Aorta (tissue), 5 donors: ENCODE measurements at places on chromosomes 2 and 18. TPM values are rescaled to one million over a fixed set of nuclear protein-coding genes. Genes with fewer than 3 reads are reported as not detected.

GRCh38 chr2:213862407-213863076 is 548.3 kb upstream of the VWC2L start:
- no peaks in the 10 kb centered on the region for H3K36me3 ChIP-seq
- no peak overlapping the region for H3K4me3 ChIP-seq
- no peak overlapping the region for H3K27ac ChIP-seq
- H3K4me1 ChIP-seq = no peaks in the 10 kb centered on the region
- H3K27me3 ChIP-seq = no peaks in the 10 kb centered on the region

DNA sequence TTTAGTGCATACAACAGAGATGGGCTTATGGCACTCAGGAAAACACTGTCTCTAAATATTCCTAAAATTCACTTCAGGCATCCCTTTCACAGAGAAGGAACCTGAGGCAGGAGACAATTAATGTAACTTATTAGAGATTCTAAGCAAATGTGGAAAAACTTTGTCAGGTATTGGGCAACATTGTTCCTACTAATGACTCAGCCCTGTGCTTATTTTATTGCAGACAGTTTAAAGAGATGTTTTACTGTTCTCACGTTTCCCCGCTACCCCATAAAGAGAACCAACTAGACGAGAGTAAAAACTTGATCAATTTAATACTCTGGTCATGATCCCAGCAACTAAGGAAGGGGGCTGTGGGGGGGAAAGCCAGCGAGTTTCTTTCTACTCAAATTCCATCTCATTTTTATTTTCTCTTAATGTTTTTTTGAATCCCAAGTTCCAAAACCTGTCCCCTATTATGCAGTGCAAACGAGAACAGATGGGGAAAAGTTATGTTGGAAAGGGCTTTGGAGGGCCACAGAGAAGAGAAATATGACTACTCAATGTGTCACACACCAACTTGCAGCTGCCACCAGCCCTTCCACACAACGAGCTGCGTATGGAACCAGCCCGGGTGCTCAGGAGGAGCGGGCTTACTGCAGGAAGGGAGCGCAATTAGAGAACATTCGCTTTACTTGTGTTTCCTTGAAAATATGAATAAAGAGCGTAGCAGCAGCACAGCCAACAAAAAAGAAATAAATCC is 18.7 kb upstream of the ACVR1 start:
- H3K4me1 ChIP-seq = no peaks in the 10 kb centered on the region
- DNase-seq = no peak
- H3K4me3 ChIP-seq = no peak overlapping the region
- no peak overlapping the region for H3K27ac ChIP-seq
- H3K36me3 ChIP-seq = no peaks in the 10 kb centered on the region

The G6PC2 gene
- not detected for total RNA-seq

- no peak overlapping the region for H3K4me3 ChIP-seq
- no peak overlapping the region for H3K27ac ChIP-seq
- peaks cover 4% of the 10 kb centered on the region for H3K4me1 ChIP-seq
- H3K27me3 ChIP-seq = no peaks in the 10 kb centered on the region
- DNase-seq = no peak
Measured at GRCh38 chr2:96407919-96408550, 72.5 kb downstream of the NCAPH start.

DNA sequence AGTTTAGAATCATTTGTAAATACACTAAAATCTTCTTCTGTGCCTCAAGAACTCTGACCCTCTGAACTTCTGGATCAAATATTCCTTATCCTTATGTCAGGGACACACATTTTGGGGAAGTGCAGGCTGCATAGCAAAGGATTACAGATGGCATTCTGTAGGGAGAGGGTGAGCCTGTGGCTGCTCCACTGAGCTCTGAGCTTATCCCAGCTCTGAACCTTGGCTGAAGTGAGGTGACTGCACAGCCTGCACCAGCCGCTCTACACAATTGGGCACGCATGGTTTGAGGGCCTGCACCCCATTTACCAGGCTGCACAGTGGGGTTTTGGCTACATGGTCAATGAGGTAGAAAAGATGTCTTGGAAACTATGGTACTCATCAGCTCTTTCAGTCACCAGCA is 251.6 kb downstream of the GALR1 start:
- no peak overlapping the region for H3K27ac ChIP-seq
- no peak for DNase-seq
- H3K36me3 ChIP-seq = no peaks in the 10 kb centered on the region
- H3K4me3 ChIP-seq = no peak overlapping the region
- no peaks in the 10 kb centered on the region for H3K4me1 ChIP-seq

DNA sequence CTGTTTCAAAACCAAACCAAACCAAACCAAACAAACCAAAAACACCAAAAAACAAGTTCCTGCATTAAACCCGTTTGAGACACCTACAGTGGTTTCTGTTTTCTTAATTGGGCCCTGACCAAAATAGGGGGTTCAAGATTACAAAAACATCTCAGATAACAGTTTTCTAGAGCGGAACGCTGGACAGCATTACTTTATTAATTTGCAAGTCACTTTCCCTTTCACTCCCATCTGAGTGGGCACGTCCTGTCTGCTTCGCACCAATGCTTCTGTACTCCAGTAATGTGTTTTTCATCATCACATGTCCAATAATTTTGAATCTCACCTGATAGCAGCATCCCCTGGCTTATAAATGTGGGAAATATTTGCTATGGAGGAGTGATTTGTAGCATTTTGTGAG is 11.7 kb upstream of the MYO1B start:
- H3K4me3 ChIP-seq = no peak overlapping the region
- no peaks in the 10 kb centered on the region for H3K36me3 ChIP-seq
- peaks cover 3% of the 10 kb centered on the region for H3K4me1 ChIP-seq
- no peaks in the 10 kb centered on the region for H3K27me3 ChIP-seq

DNA sequence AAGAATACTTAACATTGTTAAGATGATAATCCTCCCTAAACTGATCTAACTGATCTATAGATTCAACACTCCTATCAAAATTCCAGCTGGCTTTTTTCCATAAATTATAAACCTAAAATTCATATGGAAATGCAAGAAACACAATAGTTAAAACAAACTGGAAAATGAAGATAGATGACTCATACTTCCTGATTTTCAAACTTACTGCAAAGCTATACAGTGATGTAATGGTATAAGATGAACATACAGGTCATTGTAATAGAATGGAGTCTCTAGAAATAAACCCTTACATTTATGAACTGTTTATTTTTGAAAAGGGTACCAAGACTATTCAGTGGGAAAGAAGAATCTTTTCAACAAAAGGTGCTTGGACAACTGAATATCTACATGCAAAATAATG is 32.3 kb downstream of the UBXN4 start:
- no peak overlapping the region for H3K27ac ChIP-seq
- H3K4me1 ChIP-seq = no peaks in the 10 kb centered on the region
- no peak overlapping the region for H3K4me3 ChIP-seq
- H3K27me3 ChIP-seq = no peaks in the 10 kb centered on the region
- peaks cover 10% of the 10 kb centered on the region for H3K36me3 ChIP-seq

The CREG2 gene
- not detected for total RNA-seq

GRCh38 chr18:59456657-59457056 is 97.6 kb upstream of the LMAN1 start:
- H3K27me3 ChIP-seq = no peaks in the 10 kb centered on the region
- no peaks in the 10 kb centered on the region for H3K4me1 ChIP-seq
- H3K4me3 ChIP-seq = no peak overlapping the region
- no peak for DNase-seq
- no peaks in the 10 kb centered on the region for H3K36me3 ChIP-seq

The ANKRD62 gene
- not detected for total RNA-seq

- no peaks in the 10 kb centered on the region for H3K36me3 ChIP-seq
- H3K4me1 ChIP-seq = no peaks in the 10 kb centered on the region
- no peaks in the 10 kb centered on the region for H3K27me3 ChIP-seq
- H3K4me3 ChIP-seq = no peak overlapping the region
Measured at GRCh38 chr2:231604685-231605606, 12.3 kb downstream of the TEX44 start.

DNA sequence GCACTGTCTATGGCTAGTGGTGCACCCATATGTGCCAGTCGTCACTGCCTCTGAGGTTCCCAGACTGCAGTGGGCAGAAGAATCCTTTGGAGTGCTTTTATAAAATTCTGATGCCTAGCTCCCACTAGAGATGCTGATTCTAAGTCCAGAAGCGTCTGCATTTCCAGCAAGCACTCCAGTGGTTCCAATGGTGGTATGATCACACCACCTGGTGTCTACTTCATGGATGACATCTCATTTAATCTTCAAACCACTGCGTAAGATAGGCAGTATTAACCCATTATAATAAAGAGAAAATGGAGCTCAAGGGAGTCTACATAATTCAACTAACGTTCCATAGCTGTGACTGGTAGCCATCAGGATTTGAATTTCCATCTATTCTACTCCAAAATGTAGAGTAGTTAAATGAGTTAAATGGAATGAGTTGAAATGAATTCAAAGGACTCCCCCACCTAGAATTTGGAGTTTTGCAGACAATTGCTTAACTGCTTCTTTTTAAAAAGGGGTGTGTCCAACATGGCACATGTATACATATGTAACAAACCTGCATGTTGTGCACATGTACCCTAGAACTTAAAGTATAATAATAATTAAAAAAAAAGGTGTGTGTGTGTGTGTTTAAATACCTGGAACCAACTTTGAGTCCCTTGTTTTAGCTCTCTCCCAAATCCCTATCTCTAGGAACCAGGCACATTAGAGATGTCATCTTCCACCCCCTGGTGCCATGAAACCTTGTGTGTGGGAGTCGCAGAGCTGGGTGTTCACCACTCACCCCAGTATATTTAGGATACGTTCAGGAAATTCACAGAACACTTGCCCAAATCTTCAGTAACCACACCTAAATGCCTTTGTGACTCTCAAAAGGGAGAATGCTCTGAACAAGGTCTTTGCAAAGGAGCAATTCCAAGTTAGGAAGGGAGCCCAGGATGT is 14.1 kb downstream of the LAMA3 start:
- H3K36me3 ChIP-seq = no peaks in the 10 kb centered on the region
- no peaks in the 10 kb centered on the region for H3K27me3 ChIP-seq
- DNase-seq = no peak
- H3K4me1 ChIP-seq = no peaks in the 10 kb centered on the region

DNA sequence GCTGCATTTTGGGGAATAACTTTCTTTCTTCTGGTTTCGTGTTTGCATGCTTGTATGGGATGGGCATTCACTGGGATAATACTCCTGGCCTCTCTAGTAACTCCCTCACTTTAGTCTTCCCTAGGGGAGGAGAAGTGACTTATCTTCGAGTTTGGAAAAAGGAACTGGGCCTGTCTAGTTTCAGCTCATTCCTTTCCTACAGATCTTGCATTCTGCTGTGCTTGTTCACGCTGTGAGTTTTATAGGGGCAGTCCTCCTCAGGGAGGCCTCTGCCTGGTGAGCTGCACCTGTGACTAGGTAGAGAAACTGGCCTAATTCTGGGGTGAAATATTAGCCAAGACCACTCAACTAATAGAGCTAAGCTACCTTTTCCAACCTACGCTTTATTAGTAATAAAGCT is 50.9 kb downstream of the PHLPP1 start:
- no peak overlapping the region for H3K27ac ChIP-seq
- H3K27me3 ChIP-seq = no peaks in the 10 kb centered on the region
- no peak overlapping the region for H3K4me3 ChIP-seq
- H3K36me3 ChIP-seq = peaks cover 3% of the 10 kb centered on the region

The FSHR gene
- not detected for total RNA-seq

The IL1RL1 gene
- 7.4 TPM for total RNA-seq

- H3K27ac ChIP-seq = no peak overlapping the region
- no peak overlapping the region for H3K4me3 ChIP-seq
- no peaks in the 10 kb centered on the region for H3K4me1 ChIP-seq
- no peak for DNase-seq
Measured at GRCh38 chr2:241689306-241689705, 2.7 kb upstream of the DTYMK start.

GRCh38 chr18:8813611-8814010 is 108.3 kb downstream of the MTCL1 start:
- peaks cover 1% of the 10 kb centered on the region for H3K4me1 ChIP-seq
- H3K4me3 ChIP-seq = no peak overlapping the region
- H3K27me3 ChIP-seq = no peaks in the 10 kb centered on the region
- no peak for DNase-seq
